RCC 7860 (cell line): ENCODE measurements at places on chromosomes 11 and 22.

GRCh38 chr11:103042161-103042560 is 49.8 kb downstream of the DCUN1D5 start:
- no peak for DNase-seq

DNA sequence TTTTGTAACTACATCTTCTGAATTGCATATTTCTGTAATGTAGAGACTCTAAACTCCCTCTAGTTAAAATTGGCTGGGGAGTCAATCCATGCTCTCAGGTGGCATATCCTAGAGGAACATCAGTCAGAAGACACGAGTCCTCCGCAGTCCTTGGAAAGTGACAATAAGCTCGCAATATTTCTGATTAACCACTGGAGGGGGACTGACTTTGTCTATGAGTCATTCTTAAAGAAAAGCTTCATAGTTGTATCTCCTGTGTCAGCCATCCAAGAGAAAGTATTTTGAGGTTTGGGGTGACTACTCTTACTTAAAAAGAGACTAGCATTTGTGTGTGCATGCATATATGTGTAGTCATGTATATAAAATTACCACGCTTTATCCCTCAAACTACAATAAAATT is 60.2 kb downstream of the SLN start:
- peak; percentile 14 for DNase-seq

GRCh38 chr11:115502636-115503082 is 1.6 kb downstream of the CADM1 start:
- DNase-seq = no peak

DNA sequence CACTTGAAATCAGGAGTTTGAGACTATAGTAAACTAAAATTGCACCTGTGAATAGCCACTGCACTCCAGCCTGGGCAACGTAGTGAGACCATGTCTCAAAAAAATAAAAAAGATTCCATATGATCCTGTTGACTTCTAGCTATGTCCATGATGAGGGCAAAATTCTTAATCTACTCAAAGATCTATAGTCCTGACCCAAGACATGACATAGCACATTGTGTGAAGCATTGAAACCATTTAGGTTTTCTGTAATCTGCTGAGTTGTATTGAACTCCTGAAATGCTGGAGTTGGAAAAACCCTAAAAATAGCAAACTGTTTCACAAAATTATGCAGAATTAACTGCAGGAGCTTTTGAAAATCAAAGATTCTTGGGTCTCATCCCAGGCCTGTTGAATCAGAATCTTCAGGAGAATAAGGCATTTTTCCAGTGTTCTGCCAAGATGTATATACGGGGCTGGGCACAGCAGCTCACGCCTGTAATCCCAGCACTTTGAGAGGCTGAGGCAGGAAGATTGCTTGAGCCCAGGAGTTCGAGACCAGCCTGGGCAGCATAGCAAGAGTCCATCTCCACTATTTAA is 29.8 kb upstream of the LDHA start:
- DNase-seq = no peak

DNA sequence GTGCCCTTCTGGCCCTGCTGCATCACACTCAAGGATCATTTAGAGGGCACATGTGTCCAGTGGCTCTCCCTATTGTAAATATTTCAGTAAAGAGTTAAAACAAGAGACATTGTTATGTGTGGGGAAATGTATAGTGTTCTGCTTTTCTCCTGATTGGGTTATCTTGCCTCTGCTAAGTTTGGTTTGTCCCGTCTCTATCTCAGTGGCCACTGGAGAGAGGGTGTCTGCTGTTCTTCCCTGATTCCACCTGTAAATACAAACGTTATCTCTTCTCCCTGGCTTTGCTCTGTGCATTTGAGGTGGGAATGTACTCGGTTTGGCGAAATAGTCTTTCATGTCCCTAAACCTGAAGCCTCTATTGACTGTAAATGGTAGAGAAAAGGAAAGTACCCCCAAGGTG is 6.3 kb downstream of the MIEF1 start:
- DNase-seq = no peak

- no peak for DNase-seq
These were observed 767.8 kb upstream of the LUZP2 start for GRCh38 chr11:23729088-23729487.

- no peak for DNase-seq
These were observed 697 bp downstream of the LGALS1 start for GRCh38 chr22:37675930-37676735.
